ENCODE measurements at places on chromosomes 3 and 15.

DNA sequence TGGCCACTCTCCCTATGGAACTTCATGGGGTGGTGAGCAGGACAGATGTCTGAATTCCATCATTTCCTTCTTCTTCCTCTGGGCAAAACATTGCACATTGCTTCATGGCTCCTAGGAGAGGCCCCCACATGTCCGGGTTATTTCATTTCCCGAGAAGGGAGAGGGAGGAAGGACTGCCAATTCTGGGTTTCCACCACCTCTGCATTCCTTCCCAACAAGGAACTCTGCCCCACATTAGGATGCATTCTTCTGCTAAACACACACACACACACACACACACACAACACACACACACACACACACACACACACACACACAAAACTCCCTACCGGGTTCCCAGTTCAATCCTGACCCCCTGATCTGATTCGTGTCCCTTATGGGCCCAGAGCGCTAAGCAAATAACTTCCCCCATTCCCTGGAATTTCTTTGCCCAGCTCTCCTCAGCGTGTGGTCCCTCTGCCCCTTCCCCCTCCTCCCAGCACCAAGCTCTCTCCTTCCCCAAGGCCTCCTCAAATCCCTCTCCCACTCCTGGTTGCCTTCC, 1.9 kb downstream of the RHO start:
- DNase-seq: no peak

- DNase-seq: no peak
These were observed 11.5 kb upstream of the NEK10 start for GRCh38 chr3:27380433-27381357.

DNA sequence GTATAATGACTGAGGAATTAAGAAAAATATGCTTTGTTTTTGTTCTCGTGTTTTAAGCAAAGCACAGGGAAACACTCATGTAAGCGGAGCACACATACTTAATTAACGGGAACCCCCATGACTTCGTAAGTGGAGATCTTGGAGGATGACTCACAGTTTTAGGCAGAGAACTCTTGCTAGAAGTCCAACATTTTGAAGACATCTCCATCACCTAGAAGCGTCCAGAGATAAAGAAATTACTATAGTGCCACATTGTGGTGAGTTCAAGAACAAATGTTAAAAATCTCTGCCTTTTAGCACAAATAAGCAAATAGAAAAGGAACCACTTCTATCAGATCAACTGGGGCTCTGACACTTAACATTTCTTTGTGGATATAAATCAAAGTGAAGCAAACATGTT, 194.1 kb upstream of the ARHGEF26 start:
- DNase-seq: no peak

- no peak for DNase-seq
These were observed 32.6 kb downstream of the PRKCD start for GRCh38 chr3:53193466-53194209.

- no peak for DNase-seq
These were observed 147.0 kb downstream of the CACNA1D start for GRCh38 chr3:53641397-53641796.

DNA sequence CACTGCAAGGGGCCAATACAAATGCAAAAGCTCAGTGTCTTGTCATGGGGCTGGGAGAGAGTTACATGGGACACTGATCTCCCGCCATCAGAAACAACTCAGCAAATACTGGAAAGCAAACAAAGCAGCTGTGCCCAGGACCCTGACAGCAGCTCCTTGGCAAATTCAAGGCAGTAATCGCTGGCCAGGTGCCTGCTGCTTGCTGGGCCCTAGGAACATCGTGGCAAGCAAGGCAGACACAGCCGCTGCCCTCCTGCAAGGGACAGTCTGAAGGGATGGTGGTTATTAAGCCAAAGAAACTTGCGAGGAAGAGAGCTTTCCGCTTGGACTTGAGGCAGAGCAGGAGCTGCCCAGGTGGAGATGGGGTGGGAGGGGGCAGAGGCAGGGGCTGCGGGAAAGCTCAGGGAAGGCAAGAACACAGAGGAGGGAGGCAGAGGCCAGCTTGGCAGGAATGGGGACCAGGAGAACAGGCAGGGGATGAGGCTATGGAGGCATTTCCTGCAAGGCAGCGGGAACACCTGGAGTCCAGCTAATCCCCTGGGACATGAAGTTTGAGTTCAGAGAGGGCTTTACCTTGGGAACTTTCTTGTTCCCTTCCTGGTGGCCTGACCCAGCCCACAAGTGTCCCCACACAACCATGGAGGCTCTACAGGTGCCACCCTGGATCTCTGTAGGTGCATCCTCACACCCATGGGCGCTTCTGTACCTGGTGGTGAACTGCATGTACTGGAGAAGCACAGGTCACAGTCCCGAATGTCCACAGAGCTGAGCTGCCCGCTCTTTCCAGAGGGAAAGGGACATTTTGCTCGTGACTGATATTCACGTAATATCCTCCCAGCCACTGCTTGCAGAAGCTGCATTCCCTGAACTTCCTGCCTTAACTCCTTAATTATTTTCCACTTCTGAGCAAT, 78.7 kb upstream of the ATP2B2 start:
- DNase-seq: no peak

GRCh38 chr3:154799800-154800199, 280.3 kb upstream of the MME start:
- no peak for DNase-seq

- DNase-seq: peak; percentile 8
These were observed 48.1 kb downstream of the CFAP20DC start for GRCh38 chr3:59001675-59002074.

- peak; percentile 12 for DNase-seq
These were observed 201.2 kb downstream of the GOLGA6L6 start for GRCh38 chr15:20340331-20340811.

- DNase-seq: no peak
These were observed 847.1 kb upstream of the ALCAM start for GRCh38 chr3:104519468-104520227.

DNA sequence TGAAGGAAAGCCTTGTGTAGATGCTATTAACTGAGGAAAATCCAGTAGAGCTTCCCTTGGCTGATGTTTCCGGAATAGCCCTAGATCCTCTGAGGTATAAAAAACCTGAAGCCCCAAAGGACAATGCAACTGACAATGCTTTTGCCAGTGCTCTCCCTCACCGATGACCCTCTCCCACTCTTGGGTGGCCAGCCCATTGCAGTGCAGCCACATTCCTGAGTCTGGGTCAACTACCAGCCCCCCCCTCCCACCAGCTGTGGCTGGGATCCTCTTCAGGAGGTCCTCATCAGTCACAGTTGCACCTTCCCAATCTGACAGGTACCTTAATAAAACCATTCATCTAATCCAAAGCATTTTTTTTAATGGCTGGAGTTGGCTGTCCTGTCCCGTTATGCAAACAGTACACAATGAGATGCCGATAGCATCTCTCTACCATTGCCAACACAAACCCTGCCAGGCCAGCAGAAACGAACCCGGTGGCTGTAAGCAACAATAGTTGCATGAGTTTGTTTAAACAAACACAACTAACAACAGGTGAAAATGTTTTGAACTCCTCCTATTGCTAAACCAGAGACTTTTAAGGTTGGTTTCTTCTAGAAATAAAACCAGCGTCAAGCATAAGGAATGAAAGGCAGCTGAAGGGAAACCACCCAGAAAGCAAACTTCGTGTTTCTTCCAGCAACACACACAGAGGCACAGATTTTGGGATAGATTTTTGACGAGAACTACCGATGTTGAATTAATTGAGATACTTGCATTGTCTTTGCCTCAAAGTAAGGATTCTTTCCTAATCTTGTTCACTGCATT, 128.3 kb upstream of the ARHGEF3 start:
- DNase-seq: no peak

DNA sequence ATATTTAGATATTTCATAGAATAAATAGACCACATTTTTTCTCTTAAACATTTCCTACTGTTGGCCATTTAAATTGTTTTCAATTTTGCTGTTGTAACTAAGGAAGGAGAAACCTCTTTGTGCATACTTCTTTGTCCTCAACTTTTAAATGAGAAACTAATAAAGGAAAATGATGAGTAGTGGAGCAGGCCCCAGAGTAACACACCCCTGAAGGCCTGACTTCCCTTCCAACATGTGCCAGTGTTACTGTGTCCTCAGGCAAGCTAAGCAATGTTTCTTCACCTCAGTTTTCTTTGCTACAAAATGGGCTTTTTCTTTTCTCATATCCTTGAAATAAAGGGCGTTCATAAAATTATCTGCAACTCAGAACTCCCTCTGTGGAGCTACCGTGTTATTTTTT, 53.7 kb downstream of the RPL22L1 start:
- DNase-seq: no peak

GRCh38 chr3:188088948-188089685, 64.8 kb upstream of the LPP start:
- no peak for DNase-seq

DNA sequence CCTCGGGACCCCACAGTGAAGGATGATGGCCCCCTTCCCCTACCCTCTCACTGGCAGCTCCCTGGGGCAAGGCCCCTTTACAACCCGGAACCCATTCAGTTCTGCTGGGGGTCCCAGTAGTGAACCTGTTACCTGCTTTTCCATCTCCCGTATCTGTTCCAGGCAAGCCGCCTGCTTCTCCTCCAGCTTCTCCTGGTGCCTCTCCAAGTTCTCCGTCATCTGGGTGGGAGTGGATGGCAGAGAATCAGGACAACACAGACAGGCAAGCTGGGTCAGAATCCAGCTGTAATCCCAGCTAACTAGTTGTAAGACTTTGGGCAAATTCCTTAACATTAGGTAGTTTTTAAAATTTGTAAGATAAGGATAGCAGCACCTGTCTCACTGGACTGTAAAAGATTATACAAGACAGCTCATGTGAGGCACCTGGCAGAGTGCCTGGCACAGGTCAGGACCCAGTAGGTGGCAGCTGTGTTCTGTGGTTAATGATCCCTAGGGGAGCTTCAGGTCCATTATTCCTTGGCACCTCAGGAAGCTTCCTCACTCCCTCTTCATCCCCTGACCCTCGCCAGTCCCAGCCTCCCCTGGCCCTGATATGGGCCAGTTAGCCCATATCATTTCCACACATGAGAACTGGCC, 6.4 kb upstream of the ANKRD63 start:
- no peak for DNase-seq

DNA sequence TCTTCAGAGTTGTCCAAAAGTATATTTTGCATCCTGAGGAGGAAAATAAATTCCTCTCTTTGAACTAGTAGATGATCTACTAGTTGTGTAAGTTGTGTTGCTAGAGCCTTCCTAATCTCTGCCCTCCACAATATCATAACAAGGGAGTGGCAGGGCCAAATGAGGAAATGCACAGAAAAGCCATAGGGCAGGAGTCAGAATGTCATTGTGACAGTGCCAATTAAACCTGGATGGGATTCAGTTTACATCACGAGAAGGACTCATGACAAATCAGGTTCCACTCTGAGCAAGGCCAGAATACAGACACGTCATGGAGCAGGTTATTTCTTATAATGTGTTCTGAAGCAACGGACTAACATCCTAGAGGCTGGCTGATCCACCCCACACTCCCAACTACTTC, 483.2 kb downstream of the CNTN6 start:
- no peak for DNase-seq

- DNase-seq: no peak
These were observed 200.3 kb upstream of the UMPS start for GRCh38 chr3:124529826-124530571.

GRCh38 chr3:25297667-25298585, 130.1 kb upstream of the RARB start:
- no peak for DNase-seq

- no peak for DNase-seq
These were observed 522 bp upstream of the LMLN start for GRCh38 chr3:197959500-197959890.

GRCh38 chr3:187968883-187969580, 184.9 kb upstream of the LPP start:
- DNase-seq: no peak

DNA sequence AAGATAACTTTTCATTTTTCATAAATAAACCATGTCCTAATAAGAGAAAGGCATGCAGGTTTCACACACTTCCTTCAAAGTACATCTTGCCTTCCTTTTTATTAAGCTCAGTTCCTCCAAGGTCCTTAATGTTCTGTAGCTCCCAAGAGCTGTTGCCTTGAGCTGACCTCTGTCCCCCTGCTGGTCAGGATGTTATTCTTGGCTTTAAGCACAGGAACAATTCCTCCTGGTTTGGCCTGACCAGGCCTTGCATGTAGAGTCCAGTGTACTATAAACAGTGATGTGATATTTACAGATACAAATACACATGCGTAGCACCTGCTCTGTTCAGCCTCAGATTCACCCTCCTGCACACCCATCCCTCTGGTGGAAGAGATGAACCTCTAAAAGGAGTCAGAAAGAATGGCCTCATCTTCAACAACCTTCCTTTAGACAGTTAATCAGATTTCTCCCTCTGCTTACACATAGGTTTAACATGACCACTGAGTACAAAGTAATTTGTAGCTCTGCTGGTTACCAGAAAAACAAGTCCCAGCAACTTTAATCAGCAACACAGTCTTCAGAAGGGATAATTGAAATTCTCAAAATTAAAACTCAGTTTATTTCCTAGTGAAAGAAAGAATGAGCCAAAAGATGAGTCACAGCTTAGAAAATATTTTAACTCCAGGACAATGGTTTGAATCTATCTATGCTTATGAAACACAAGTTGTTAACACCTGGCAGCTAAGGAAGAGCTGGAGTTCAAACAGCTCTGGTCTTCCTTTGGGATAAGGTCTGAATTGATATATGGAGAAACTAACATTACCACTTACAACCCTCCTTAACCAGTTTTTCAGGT, 46.5 kb downstream of the PTPN9 start:
- DNase-seq: peak; percentile 4

DNA sequence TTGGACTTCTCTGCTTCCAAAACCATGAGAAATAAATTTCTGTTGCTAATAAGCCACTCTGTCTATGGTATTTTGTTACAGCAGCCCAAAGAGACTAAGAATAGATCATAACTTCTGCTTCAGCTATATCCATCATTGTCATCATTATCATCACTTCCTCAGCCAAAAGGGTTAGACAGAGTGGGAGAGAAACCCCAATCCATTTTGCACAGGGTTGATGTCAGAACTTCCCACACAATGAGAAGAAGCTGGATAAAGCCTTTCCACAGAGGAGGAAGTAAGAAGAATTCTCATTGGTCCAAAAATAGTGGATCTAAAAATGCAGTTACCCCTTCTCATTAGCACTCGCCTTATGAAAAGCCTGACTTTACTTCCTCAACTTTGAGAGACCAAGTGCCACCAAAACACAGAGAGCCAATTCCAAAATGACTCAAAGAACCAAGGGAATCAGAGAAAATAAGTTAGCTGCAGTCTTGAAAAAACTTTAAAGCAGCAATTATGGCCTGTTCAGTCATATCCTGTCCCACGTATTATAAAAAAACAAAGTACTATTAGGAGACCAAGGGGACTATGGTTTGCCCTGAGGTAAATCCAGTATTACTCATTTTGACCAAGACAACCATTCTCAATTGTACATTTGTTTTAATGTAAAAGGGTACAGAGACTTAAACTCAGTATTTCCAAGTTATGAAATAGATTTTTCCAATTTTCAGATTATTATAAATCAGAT, 80.2 kb downstream of the WNT5A start:
- no peak for DNase-seq

- DNase-seq: no peak
These were observed 219.7 kb downstream of the WNT5A start for GRCh38 chr3:55267206-55267930.

- DNase-seq: no peak
These were observed 837.8 kb downstream of the DIPK2A start for GRCh38 chr3:144809380-144809779.
